ENCODE measurements at places on chromosomes 16 and 17.

DNA sequence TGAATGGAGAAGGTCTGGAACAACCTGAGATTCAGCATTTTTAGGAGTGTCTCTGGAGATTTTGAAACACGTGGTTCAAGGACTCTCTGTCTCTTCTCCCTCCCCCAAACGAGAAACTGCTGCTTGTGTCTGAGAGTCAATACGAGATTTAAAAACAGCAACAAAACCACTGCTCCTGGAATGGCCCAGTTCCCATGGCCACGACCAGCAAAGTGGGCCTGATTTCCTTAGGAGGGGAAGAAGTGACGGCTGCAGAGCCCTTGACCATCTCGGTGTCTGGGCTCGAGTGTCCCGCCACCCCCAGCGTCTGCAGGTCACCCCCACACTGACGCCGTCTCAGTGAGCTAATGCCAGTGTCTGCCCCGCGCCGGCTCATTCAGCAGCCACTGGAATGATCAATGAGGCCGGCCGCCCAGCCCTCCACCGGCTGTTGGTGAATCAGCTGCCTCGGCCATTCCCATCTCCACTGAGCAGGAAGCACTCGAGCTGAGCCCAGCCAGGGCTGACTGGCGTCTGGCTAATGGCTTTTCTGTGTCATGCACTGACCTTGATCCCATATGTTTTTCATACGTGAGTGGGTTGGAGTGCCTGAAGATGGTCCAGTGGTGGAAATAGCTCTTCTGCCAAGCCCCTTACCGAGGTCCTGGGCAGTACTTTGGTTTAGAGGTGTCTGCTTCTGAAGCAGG, 151.8 kb downstream of the PITPNC1 start:
- DNase-seq: peak; percentile 91

GRCh38 chr17:74230896-74231295, 17.5 kb downstream of the TTYH2 start:
- no peak for DNase-seq

DNA sequence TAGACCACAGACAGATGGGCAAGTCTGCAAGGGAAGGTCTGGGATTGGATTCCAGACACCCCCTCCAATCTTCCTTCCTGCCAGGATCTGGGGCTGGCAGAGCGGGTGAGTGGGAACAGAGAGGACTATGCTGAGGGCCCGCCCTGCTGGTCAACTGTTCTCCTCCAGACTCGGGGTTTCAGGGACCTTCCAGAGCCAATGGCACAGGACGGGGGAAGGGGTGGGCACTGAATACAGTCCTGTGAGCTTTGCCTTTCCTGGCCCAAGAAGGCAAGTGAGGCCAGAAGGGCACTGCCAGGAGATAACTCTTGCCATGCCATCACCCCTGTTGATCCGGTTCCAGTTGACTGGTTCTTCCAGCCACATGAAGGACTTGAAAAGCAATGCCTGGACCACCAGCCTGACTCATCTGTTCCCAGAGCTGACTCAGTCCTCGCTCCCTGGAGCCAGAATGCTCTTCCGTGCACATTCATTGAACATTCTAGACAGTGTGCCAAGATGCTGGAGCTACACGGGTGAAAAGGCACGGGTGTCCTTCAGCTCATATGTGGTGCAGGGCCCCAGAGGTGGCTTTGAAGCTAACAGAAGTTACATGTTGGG, 533 bp upstream of the MEFV start:
- peak; percentile 28 for DNase-seq

DNA sequence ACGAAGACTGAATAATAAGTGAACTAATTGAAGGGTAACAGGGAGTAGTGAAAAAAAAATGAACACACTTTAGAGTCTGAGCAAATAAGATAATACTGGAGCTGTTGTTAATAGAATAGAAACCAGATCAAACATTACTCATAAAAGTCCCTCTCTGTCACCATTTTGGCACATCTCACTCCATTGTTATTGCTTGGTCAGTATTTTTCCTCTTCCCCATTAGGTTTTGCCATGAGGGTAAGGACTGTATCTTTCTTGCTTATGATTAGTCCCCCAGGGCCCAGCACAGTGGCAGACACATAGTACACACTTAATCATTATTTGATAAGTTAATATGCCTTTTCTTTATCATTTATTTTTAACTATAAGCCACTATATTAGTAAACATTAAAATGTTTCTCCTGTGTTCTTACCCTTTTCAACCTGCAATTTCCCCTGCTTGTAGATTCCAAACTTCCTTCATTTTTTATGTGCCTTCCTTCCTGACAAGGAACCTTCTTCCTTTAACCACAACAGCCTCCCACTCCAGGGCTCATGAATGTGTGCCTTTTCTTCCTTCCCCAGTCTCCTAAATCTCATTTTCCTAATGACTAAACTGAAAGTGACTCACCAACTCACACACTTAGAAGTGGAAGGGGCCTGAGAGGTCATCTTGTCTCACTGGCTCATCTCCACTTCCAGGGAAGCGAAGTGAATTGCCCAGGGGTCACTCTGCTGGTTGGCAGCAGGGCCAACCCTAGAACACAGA, 88.2 kb upstream of the HAS3 start:
- peak; percentile 29 for DNase-seq
